ENCODE measurements at places on chromosomes 5 and 9.
A peak's percentile ranks its signal among the peaks of the same experiment; 100 is the strongest.

- DNase-seq, result no peak
Measured at GRCh38 chr9:108095496-108095895, 605.9 kb upstream of the KLF4 start.

- no peak for DNase-seq
Measured at GRCh38 chr9:79989079-79989478, 417.3 kb downstream of the TLE4 start.

- peak; percentile 91 for DNase-seq
Measured at GRCh38 chr9:132828201-132828770, 49.8 kb downstream of the AK8 start.

DNA sequence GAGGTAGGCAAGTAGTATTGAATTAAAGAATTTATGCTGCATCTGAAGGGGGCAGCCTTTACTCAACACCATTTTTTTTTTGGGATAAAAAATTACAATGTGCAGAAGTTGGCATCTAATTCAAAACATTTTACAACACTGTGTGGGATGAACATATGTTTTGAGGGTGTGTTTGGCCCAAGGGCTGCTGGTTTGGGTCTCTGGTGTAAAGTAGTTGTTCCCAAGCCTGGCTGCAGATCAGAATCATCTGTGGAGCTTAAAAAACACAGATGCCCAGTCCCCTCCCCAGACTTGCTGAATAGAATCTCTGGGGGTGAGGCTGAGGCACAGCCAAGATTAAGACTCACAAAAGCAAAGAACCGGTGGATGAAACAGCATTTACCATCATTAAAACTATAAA, 33.0 kb upstream of the PDZD2 start:
- no peak for DNase-seq

GRCh38 chr9:106795031-106795430, 67.9 kb upstream of the ZNF462 start:
- no peak for DNase-seq

DNA sequence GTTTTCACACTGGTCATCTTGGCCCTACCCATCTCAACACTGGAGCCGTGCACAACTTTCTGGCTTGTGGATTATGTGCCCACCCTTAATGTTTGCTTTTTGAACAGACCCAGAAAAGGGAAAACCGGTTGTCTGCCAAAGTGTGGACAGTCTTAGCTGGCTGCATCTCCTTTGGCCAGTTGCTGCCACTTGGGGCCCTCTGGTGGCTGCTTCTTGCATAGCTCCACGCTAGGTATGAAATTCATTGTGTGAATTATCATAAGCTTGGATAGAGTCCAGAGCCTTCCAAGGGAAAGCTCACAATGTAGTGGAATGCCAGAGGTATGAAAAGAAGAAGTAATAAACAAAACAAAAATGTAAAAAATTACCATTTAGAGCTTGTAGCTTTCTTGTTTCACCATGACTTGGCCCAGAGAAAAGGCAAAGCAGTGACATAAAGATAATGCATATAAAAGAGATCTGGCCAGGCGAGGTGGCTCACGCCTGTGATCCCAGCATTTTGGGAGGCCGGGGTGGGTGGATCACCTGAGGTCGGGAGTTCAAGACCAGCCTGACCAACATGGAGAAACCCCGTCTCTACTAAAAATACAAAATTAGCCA, 12.5 kb upstream of the SLC36A3 start:
- peak; percentile 73 for DNase-seq

- DNase-seq, result no peak
Measured at GRCh38 chr9:118563677-118564076, 805.6 kb downstream of the BRINP1 start.

DNA sequence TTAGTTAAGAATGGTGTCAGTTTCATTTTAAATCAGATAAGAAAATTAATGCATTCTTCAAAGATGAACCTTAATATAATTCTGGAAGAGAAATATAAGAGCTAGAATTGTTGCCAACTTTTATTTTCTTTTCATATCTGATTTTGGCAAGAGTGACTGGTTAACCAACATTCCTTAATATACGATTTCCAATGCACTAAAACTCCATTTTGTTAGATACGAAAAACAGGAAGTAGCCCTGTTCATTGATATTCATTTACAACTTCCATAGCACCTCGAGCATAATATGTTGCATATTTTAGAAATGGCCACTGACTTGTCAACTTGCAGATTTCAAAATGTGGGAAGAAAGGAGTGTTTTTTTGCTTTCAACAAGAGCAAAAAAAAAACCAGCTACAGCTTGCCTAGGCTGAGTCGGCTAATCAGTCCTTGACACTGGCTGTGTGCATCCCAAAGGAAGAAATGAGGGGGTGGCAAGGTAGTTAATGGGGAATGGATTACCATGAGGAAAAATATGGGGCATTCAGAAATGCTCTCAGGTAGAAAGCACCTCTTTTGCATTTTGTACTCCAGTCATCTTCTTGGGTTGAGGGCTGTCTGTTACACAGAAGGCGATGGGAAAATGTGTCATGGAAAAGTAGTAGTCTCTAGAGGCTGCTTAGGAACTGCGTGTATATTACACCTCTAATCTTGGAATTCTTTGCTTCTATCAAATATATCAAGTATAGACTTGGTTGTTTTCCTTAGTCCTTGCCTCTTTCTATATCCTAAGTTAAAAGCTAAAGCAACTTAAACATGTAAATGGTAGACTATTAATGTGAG, 3.9 kb downstream of the MAP3K1 start:
- DNase-seq, result no peak

DNA sequence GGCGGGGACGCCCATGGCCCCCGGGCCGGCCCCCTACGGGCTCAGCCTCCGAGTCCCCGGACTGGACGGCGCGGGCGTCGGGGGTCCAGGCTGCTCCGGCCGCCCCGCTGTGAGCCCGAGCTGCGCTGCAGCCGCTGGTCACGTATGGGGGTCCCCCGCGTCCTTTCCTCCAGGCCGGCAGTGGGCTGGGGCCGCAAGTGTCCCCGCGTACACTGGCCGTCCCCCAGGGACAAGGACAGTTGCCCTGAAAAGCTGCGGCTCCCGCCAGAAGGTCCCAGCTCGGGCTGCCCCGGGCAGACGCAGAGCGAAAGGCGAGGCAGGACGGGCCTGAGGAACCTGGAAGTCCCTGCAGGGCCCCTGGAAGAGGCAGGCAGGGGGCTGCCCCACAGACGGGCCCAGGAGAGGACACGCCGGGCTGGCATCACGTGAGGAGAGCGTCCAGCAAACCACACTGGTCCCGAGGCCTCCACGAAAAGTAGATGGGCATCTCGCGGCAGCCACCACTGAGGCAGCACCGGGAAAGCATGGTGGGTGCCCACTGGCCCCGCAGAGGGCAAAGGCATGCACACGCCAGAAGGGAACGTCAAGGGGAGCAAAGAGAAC, 3.3 kb upstream of the NKD2 start:
- DNase-seq, result no peak

DNA sequence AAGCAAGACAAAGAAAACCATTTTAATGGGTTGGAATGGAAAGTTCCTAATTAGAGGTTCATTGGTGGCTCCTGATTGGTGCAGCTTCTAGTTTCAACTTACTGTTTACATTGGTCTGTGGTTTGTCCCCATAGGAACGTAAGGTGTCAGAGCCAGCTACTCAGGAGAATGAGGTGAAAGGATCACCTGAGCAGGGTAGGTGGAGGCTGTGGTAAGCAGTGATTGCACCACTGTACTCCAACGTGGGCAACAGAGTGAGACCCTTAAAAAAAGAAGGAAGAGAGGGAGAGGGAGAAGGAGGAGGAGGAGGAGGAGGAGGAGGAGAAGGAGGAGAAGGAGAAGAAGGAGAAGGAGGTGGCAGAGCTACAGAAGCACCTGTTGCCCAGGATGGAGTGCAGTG, 30.4 kb downstream of the KCNIP1 start:
- DNase-seq, result peak; percentile 54

DNA sequence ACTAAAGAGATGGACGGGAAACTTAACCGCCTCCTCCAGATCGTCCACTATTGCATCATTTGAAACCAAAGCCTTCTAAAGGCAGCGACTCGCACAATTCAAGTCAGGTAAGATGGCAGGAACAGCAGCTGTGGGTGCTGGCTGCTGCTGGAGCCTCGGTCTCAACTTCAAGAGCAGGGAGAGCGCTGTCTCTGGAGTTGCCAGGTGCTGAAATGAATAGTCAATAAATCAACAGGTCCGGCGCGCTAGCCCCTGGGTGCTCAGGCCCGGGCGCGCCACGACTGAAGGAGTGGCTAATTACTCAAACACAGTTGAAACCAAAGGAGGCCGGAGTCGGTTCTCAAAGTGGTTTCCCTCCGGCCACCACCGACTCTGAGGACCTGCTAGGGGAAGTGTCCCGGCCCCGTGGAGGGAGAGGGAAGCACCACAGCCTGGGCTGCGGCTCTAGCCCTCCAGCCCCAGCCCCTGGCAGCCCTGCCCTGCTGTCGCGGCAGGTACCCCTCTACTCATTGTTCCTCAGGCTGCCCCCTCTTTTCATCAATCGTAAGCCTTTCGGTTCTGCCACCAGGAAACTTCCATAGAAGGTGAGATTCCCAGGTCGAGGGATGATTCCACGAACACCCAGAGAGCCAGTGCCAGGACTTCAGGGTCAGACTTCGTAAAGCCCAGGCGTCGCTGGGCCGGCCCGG, 804 bp downstream of the TTC39B start:
- no peak for DNase-seq

DNA sequence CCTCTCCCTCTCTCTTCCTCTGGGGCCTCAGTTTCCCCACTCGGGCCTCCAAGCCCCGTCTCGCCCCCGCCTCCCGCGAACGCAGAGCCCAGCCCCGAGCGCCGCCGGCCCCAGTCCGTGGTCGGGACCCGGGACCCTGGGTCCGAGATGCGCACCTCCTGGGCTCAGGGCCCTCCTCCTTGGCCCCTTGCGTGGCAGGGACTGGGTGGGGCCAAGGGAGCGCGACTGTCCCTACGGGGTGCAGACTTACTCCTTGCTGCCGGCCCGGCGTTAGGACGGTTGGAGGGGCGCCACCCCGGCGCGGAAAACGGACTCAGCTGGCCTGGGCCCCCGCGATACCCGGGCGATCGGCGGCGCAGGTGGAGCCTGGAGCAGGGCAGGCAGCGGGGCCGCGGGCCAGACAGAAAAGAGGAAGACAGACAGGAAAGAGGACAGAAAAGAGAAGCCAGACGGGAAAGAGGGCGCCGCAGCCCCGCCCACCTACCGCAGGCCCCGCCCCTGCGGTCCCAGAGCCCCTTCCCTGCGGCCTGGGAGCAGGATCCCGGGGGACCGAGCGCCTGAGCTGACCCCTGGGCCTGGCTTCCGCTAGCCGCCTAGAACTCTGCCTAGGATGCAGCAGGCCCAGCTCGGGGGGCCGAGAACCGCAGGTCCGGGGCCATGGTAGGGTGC, at the start of gene GBGT1:
TSS of gene GBGT1 (minus strand) at position 411 of the 669 bp plus-strand sequence. CDS start 1,502 bp downstream, outside the sequence.
- DNase-seq, result no peak

- peak; percentile 39 for DNase-seq
Measured at GRCh38 chr5:151255621-151256286, 2.8 kb downstream of the GM2A start.

DNA sequence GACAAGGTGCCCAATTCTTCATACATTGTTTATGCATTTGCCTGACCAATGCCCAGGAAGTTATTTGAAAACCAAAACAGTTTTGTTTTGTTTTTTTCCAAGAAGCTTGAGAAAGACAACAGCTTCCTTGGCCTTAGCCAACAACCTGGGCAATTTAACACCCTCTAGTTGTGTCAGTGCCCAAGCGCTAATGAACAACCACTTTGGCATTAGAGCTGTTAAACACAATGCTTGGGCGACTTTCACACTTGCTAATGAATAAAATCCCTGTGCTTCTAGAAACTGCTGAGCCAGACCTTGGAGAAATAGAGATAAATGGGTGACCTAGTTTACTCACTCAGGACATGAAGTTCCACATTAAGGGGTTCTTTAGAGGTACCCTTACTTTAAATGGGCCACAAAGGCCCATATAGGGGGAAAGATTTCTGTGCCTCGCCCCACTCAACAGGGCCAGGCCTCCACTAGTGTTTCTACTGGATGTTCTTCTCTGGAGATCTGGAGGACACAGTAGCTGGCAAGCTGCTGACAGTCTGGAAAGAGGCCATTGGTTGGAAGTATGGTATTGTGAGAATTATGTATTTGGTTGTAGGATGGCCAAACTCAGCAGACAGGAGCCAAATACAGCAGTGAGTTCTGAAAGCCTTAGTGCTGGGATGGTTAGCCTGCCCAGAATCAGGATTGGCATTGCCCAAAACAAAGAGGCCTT, 179.8 kb downstream of the DOCK8 start:
- DNase-seq, result no peak

- no peak for DNase-seq
Measured at GRCh38 chr5:124990723-124991122, 244.3 kb upstream of the ZNF608 start.

DNA sequence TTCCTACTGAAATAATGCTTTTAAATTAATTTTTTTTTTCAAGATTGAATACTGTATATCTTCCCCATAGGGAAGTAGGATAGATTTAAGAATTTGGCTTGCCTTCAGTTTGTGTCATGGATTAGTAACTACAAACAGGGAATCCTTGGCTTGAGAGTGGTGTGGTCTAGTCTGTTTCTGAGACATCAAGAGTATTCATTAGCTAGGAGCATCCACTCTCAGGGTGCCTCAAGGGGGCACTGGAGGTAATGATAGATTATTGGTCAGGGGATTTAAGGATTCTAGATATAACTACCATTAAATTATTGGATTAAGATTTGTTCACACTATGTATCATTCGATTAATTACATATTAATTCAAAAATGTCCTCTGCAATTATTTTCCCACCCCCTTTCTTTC, 91.8 kb upstream of the TXNDC8 start:
- no peak for DNase-seq

- no peak for DNase-seq
Measured at GRCh38 chr9:93825348-93826115, 129.6 kb downstream of the BARX1 start.

DNA sequence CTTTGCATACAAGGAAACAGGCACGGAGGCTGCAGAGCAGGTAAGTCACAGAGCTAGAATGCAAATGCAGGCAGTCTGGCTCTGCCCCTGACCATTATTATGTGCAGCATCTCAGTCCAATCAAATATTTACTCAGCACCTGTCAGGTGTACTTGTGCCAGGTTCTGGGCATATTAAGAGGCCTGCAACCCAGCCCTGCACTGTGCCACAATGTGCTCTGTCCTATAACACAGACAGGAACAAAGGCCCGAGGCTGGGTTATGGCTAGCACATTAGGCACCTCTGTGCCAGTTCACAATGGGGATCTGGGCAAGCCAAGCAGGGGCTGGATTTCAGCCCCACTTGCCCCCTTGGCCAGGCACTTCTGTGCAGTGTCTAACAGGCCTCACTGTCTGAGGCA, 14.0 kb downstream of the ARL15 start:
- DNase-seq, result no peak

- no peak for DNase-seq
Measured at GRCh38 chr9:134537951-134538641, 103.5 kb upstream of the COL5A1 start.
